ENCODE measurements at places on chromosomes 16 and 17. TPM values are rescaled to one million over a fixed set of nuclear protein-coding genes. Genes with fewer than 3 reads are reported as not detected.
A peak's percentile ranks its signal among the peaks of the same experiment; 100 is the strongest.

GRCh38 chr17:32487473-32488176 is 832 bp downstream of the CDK5R1 start:
- peaks cover 25% of the 10 kb centered on the region for H3K4me1 ChIP-seq
- peak overlapping the region; percentile 92 for H3K4me3 ChIP-seq

DNA sequence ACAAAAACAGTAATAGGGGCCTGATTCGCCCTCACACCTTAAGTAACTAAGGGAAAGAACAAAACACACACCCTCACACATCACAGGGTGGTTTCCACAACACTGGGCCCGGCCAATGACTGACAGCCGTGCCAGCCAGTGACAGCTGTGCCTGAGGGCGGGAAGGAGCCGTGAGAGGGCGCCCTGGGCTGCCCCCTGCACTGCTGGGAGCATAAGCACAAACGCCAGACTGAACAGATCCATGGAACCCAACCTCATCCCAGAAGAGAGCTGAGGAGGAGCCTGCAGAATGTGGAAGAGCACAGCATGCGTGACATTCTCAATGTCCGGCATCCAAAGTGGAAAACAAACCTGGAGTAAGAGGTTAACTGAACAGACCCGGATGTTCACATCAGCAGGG is 16.0 kb downstream of the CSNK1D start:
- no peak overlapping the region for H3K4me3 ChIP-seq
- no peak overlapping the region for H3K27ac ChIP-seq
- peaks cover 44% of the 10 kb centered on the region for H3K36me3 ChIP-seq
- no peaks in the 10 kb centered on the region for H3K4me1 ChIP-seq

GRCh38 chr16:1123525-1124230 is 27.6 kb upstream of the C1QTNF8 start:
- H3K27me3 ChIP-seq: no peaks in the 10 kb centered on the region
- no peak overlapping the region for H3K4me3 ChIP-seq
- H3K4me1 ChIP-seq: no peaks in the 10 kb centered on the region
- H3K27ac ChIP-seq: no peak overlapping the region
- H3K36me3 ChIP-seq: no peaks in the 10 kb centered on the region

- no peaks in the 10 kb centered on the region for H3K4me1 ChIP-seq
- no peak for DNase-seq
- H3K4me3 ChIP-seq: no peak overlapping the region
- no peaks in the 10 kb centered on the region for H3K27me3 ChIP-seq
- no peaks in the 10 kb centered on the region for H3K36me3 ChIP-seq
- H3K27ac ChIP-seq: no peak overlapping the region
Observed at GRCh38 chr17:20944014-20944865, 98.6 kb downstream of the USP22 start.

- DNase-seq: no peak
- no peaks in the 10 kb centered on the region for H3K27me3 ChIP-seq
- H3K4me1 ChIP-seq: no peaks in the 10 kb centered on the region
- H3K4me3 ChIP-seq: no peak overlapping the region
Observed at GRCh38 chr16:10097271-10097670, 85.0 kb downstream of the GRIN2A start.

DNA sequence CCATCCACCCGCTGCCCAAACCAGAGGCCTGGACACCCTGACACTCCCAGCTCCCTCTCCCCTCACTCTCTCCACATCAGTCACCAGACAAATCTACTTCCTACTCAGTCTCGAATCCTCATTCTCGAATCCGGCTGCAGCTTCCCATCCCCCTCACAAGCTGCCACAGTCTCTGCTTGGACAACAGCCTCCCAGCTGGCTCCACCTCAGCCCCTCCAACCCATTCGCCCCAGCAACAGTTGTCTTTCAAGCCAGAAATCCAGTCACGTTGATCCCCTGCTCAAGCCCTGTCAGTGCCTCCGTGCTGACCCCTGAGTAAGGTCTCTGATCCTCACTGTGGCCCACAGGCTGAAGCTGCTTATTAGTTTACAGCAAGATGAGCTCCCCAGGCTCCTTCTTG is 44.2 kb upstream of the MTSS2 start:
- no peak overlapping the region for H3K4me3 ChIP-seq
- peaks cover 5% of the 10 kb centered on the region for H3K36me3 ChIP-seq
- no peaks in the 10 kb centered on the region for H3K27me3 ChIP-seq
- no peak for DNase-seq
- H3K4me1 ChIP-seq: no peaks in the 10 kb centered on the region
- no peak overlapping the region for H3K27ac ChIP-seq

DNA sequence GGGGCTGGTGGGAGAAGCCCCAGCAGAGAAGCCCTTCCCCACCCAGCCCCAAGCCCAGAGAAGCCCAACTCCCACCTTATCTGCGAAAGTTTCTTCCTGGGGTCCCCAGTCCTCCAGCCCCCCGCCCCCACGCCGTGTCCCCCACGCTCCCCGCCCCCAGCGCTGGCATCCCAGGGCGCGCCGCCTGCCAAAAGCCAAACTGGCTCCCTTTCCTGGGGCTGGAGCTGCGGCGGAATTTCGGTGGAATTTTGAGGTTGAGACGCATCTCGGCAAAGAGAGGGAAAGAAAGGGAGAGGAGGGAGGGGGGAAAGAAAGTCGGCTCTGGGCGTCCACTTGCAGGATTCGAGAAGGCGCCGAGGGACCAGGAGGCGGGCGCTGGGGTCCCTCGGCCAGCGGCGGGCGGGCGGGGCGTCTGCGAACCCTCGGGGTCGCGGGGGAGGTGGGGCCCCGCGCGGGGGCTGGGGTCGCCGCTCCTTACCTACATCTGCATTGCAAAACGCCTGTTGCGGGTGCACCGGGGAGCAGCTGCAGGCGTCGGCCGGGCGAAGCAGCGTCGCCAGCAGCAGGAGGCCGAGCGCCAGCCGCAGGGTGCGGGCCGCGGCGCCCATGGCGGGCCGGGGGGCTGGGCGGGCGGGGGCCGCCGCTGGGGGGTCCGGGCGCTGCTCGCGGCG is 571 bp downstream of the TIMP2 start:
- H3K36me3 ChIP-seq: no peaks in the 10 kb centered on the region
- H3K27me3 ChIP-seq: peaks cover 4% of the 10 kb centered on the region
- H3K4me3 ChIP-seq: no peak overlapping the region
- DNase-seq: no peak
- H3K27ac ChIP-seq: no peak overlapping the region

- DNase-seq: no peak
- H3K36me3 ChIP-seq: no peaks in the 10 kb centered on the region
- H3K27me3 ChIP-seq: no peaks in the 10 kb centered on the region
- H3K4me1 ChIP-seq: no peaks in the 10 kb centered on the region
Observed at GRCh38 chr16:1101133-1101532, 5.1 kb upstream of the C1QTNF8 start.

DNA sequence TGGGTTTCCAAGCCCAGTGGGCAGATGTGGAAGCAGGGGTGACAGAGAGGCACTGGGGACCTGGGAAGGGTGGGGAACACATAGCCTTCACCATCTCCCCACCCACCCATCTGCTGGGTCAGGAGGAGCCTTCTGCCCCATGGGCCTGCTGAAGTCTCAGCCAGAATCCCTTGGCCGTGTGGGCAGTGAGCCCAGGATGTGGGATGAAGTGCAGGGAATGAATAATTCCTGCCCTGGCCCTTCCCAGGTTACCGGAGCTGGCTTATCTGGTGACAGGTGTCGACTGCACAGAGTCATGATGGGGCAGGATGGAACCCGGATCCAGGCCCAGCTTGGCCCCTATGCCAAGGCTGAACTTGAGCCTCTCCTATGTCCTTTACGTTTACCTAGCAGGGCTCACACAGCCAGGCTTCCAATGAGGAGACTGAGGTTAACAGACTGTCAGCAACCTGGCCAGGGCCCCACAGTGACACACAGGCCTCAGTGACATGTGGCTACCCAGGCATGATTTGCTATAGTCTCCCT is 17.5 kb downstream of the ATP2A3 start:
- no peak overlapping the region for H3K27ac ChIP-seq
- H3K4me3 ChIP-seq: no peak overlapping the region
- no peaks in the 10 kb centered on the region for H3K4me1 ChIP-seq
- peaks cover 14% of the 10 kb centered on the region for H3K36me3 ChIP-seq
- no peaks in the 10 kb centered on the region for H3K27me3 ChIP-seq

- no peaks in the 10 kb centered on the region for H3K36me3 ChIP-seq
- no peak for DNase-seq
- no peaks in the 10 kb centered on the region for H3K4me1 ChIP-seq
- no peaks in the 10 kb centered on the region for H3K27me3 ChIP-seq
Observed at GRCh38 chr17:73379826-73380225, 68.0 kb upstream of the CDC42EP4 start.

DNA sequence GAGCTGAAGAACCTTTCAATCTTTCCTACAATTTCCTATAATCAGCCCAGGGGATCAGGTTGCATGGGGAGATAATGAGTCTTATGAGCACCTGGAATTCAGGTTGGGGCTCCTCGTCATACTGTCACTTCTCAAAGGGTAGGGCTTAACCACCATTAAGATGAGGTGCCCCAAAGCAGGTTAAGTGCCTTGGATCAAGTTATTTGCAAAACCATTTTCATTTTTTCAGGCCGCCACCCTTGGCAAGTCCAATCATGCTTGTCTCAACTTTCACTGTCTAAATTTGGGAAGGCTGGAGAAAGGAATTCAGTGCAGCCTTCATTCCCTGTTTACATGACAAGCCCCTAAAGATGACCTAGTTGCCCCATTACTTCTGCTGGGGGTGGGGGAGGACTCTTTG is 44.9 kb upstream of the TANGO6 start:
- H3K4me3 ChIP-seq: no peak overlapping the region
- H3K27me3 ChIP-seq: no peaks in the 10 kb centered on the region
- H3K36me3 ChIP-seq: no peaks in the 10 kb centered on the region
- no peak overlapping the region for H3K27ac ChIP-seq
- DNase-seq: no peak

DNA sequence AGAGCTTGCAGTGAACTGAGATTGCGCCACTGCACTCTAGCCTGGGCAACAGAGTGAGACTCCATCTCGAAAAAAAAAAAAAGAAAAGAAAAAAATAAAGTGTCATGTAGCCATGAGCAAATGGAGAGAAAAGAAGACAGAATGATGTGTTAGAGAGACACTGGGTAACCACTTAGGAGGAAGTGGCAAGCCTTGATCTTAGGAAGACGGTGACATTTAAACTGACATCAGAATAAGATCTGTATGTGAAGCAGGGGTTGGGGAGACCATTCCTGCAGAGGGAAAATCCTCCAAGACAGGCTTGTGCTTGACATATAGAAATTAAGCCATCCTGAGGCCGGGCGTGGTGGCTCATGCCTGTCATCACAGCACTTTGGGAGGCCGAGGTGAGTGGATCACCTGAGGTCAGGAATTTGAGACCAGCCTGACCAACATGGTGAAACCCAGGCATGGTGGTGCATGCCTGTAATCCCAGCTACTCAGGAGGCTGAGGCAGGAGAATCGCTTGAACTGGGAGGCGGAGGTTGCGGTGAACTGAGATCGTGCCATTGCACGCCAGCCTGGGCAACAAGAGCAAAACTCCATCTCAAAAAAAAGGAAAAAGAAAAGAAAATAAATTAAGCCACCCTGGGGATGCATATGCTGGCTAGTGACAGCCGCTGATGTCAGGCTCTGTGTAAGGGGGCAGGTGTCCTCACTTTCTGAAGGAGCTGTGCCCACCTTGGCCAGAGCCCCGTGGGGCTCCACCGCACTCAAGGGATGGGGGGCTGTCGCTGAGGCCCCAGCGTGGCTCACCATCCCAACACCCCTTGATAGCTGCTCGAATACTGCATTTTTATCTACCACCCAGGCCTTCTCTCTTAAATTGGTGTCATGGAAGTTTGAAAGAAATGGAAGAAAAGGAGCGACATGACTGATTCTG is 13.1 kb upstream of the CYB5B start:
- DNase-seq: no peak
- H3K4me1 ChIP-seq: no peaks in the 10 kb centered on the region
- H3K27ac ChIP-seq: no peak overlapping the region
- H3K36me3 ChIP-seq: no peaks in the 10 kb centered on the region

DNA sequence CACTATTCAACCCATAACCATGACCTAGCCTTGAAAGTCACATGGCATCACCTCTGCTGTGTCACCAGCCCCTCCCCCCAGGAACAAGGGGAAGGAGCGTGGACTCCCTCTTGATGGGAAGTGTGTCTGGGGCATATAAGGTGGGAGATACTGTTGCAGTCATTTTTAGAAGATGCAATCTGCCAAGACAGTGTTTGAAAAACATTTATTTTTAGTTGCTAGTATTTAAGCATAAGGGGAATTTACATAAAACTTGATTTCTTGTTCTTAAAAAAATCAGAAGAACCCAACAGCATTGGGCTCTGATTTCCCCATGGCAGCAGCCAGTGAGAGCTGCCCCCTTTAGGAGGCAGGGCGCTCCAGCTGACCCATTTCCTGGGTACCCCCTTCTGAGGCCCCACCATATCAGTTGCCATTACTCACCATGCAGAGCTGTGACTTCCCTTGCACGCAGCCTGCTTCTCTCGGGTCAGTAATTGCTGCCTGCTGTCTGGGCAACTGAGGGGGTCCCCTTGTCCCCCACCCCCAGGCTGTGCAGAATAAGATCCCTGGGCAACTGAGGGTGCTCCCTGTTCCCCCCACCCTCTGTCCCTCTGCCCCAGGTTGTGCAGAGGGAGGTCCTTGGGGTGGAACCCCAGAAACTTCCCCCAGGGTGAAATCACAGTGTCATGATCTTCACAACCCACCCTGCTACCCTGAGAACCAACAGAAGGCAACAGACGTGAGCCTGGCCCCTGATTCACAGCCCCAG is 11.8 kb upstream of the CDC42EP4 start:
- no peak for DNase-seq
- no peak overlapping the region for H3K4me3 ChIP-seq
- H3K36me3 ChIP-seq: no peaks in the 10 kb centered on the region
- no peak overlapping the region for H3K27ac ChIP-seq
- no peaks in the 10 kb centered on the region for H3K4me1 ChIP-seq

- H3K27me3 ChIP-seq: no peaks in the 10 kb centered on the region
- no peak overlapping the region for H3K4me3 ChIP-seq
- no peaks in the 10 kb centered on the region for H3K4me1 ChIP-seq
- H3K27ac ChIP-seq: no peak overlapping the region
- DNase-seq: no peak
Observed at GRCh38 chr17:48825446-48826381, 5.1 kb upstream of the CALCOCO2 start.

GRCh38 chr16:27366687-27367460 is 35.1 kb upstream of the IL21R start:
- H3K4me1 ChIP-seq: peaks cover 29% of the 10 kb centered on the region
- H3K36me3 ChIP-seq: no peaks in the 10 kb centered on the region
- peak overlapping the region; percentile 95 for H3K27ac ChIP-seq
- no peaks in the 10 kb centered on the region for H3K27me3 ChIP-seq

- H3K36me3 ChIP-seq: no peaks in the 10 kb centered on the region
- no peak overlapping the region for H3K4me3 ChIP-seq
- no peak for DNase-seq
- no peak overlapping the region for H3K27ac ChIP-seq
- H3K27me3 ChIP-seq: no peaks in the 10 kb centered on the region
Observed at GRCh38 chr16:66006485-66006884, 360.0 kb upstream of the CDH5 start.

The C1QTNF8 gene
- polyA plus RNA-seq: not detected

The KCNJ18 gene
- not detected for polyA plus RNA-seq

The CDH15 gene
- not detected for polyA plus RNA-seq

The CCL1 gene
- 0.40 TPM for polyA plus RNA-seq

The KRTAP9-6 gene
- polyA plus RNA-seq: not detected

The KRTAP4-1 gene
- not detected for polyA plus RNA-seq

The ENPP7 gene
- polyA plus RNA-seq: not detected

The NTN1 gene
- 0.94 TPM for polyA plus RNA-seq
